ENCODE measurements at places on chromosomes 3 and 15. TPM values are rescaled to one million over a fixed set of nuclear protein-coding genes. Genes with fewer than 3 reads are reported as not detected.

The PCBP4 gene
- total RNA-seq: 55.7 TPM

The AP3S2 gene
- total RNA-seq: 61.2 TPM

The KLF15 gene
- not detected for total RNA-seq

The TP63 gene
- not detected for total RNA-seq

The GOLGA8G gene
- not detected for total RNA-seq

The SEMA3F gene
- total RNA-seq: 13.7 TPM

The SERINC4 gene
- not detected for total RNA-seq

The SYNPR gene
- not detected for total RNA-seq

The BHLHE40 gene
- total RNA-seq: 117 TPM

The SAMD7 gene
- not detected for total RNA-seq

The SLC22A13 gene
- total RNA-seq: 2.6 TPM

All from placental epithelial cell (primary cell).